ENCODE measurements at places on chromosomes 3 and 15.

DNA sequence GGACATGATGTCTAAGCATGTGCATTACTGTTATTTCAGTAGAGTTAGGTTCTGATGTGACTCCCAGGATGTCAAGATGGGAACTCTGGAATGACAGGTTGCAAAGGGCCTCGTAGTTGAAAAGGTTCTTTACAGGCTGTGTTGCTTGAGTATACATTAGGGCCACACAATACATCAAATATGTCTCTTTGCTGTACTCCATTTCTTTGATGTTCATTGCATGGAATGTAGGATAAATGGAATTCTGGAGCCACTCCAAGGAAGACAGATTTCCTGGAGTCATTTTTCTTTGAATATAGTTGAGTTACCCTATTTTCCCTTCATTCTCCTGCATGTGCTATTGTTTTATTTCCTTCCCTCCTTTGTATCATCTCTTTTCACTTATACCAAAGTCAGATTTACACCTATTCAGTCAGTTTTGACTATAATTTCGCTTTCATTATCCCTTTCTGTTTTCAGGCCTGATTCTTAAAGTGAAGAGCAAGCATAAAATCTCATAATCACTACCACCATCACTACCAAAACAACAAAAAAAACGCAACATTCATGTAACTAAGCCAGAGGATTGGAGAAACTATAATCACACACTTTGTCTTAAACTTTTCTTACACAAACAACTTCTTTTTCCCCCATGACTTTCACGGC, 61.2 kb upstream of the PTX3 start:
- no peak for DNase-seq

- DNase-seq: no peak
These were observed 91.2 kb downstream of the MB21D2 start for GRCh38 chr3:192826214-192827006.

- no peak for DNase-seq
These were observed 50.7 kb downstream of the PEAK1 start for GRCh38 chr15:77369168-77369567.

- DNase-seq: no peak
These were observed 8.3 kb downstream of the IQSEC1 start for GRCh38 chr3:13064964-13065363.

- peak; percentile 21 for DNase-seq
These were observed 7.5 kb downstream of the EXOSC7 start for GRCh38 chr3:44983484-44983941.

DNA sequence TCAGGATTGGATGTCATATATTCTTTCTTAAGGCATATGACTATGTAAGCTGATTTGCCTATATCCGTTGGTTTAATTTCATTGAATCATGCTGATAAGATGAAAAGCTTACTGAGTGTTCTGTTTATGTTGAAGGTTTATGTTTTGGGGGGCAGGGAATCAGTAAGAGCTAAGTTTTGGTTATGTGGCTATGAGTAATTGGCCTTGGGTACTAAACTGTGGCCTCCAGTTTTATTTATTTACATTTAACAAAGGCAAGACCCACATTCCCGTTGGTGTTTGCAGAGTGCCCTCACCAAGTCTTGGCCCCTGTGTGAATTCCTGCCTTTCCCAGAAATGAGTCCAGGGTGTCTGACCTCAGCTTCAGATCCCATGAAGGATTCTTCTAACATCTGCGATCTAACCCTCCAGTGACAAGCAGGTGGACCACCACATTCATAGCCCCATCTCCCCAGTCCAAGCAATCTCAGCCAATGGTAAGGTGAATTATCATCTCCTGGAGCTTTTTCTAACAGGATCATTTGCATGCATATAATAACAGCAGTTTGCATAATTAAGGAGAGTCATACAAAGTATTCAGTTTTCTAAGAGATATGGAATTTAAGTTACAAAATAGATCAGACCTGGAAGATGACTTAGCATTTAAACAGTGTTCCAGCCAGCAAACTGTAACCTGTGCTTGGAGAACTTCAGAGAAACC, 27.4 kb downstream of the GLDN start:
- no peak for DNase-seq

GRCh38 chr3:114642951-114643741, 349.3 kb downstream of the TIGIT start:
- no peak for DNase-seq

GRCh38 chr15:82731527-82731926, 21.9 kb upstream of the AP3B2 start:
- no peak for DNase-seq

- DNase-seq: no peak
These were observed 13.9 kb downstream of the NR1I2 start for GRCh38 chr3:119795849-119796248.

DNA sequence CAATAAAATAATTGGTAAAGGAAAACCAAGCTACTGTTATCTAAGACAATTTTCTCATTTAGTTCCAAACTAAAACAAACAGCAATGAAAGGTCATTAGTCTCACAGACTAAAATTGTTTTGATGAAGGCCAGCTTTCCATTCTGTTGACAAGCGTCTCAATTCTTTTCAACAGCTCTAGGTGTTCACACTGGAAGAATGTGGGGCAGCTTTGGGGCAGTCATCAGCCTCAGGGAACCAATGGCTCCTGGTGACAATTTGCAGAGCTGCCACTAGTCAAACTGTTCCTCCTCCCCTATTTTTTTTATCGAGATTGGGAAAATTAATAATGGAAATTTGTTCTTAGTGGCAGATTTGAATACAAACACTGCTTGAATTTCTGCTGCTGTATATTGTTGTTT, 104.2 kb downstream of the MEIS2 start:
- no peak for DNase-seq

GRCh38 chr3:120457827-120458226, 7.0 kb upstream of the FSTL1 start:
- DNase-seq: no peak

DNA sequence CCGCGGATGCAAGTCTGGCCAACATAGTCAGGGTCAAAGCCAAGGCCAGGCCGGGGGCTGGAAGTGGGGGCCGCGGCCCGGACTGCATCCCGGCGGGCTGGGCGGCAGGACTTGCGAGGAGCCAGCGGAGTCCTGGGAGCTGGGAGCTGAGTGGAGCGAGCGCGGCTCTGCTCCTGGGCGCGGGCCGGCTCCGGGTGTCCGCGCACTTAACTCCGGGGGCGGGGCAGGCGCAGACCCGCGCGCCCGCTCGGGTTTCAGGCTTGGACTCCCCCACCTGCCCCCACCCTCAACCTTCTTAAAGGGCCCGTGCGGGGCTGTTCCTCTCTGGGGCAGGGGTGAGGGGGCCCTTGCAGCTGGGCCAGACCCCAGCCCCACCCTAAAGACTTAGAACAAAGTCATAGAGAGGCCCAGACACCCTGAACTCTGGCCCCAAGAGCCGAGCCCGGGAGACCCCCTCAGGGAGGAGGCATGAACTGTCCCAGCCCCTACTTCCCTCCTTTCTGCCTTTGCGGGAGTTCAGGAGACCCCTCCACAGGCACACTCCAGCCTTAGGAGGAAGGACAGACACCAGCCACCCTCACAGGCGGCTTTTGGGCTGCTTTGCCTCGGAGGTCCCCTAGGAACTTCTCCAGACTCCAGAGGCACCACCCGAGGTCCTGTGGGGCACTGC, at the start of gene CSPG4:
Gene CSPG4, minus strand, starts transcription at position 181 of the 670 bp plus-strand sequence. Its CDS starts 93 bp downstream, at position 88.
- no peak for DNase-seq

GRCh38 chr3:171829841-171830517, 13.2 kb upstream of the TMEM212 start:
- no peak for DNase-seq

- no peak for DNase-seq
These were observed 115.3 kb downstream of the PLCH1 start for GRCh38 chr3:155629556-155629955.

DNA sequence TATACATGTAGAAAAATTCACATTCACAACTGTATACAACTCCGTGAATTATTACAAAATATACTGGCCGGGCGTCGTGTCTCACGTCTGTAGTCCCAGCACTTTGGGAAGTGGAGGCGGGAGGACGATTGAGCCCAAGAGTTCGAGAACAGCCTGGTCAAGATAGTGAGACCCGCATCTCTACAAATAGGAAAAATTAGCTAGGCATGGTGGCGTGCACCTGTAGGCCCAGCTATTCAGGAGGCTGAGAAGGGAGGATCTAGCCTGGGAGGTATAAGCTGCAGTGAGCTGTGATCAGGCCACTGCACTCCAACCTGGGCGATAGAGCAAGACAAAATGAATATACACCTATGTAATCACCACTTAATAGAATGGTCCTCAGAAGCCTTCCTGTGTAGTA, 1.3 kb downstream of the RAD51 start:
- no peak for DNase-seq

DNA sequence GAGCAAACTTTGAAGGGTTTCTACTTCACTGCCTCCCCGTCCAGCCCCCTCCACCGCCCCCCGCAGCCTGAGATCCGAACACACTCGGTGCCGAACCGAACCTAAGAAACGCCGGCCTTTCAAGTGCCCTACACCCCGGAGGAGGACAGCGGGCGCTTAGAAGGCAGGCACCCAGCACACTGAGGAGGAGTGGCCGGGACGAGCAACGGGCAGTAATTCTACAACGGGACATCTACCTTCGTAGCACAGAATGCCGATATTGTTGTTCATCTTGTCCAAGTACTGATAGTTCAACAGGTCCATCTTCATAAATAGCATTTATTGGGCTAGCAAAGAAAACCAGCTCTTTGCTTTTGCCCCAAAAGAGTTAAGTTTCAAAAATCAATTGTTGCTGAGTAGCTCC, 513 bp downstream of the VGLL4 start:
- DNase-seq: peak; percentile 69

DNA sequence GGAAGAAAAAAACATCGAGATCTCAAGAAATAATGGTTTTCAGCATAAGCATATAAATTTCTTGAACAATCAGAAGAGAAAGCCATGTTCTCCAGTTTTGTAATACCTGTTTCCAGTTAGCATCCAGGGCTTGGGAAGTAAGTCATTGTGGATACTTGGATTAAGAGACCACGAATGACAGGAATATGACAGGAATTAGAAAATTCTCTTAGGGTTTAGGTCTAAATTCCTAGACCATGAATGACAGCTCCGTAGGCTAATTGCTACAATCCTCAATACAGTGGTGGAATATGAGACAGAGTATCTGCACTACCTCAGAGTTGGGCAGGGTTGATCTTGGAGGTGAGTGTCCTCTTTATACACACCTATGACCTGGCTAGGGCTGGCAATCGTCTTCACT, 517.5 kb downstream of the NTRK3 start:
- no peak for DNase-seq
